ENCODE measurements at places on chromosomes 1 and 21. TPM values are rescaled to one million over a fixed set of nuclear protein-coding genes. Genes with fewer than 3 reads are reported as not detected.

Gene SEC16B
- 0.96 TPM for total RNA-seq

Gene ATAD3C
- not detected for total RNA-seq

Gene CD1D
- 3.8 TPM for total RNA-seq

Gene TMEM240
- not detected for total RNA-seq

Gene C1QA
- not detected for total RNA-seq

Gene NASP
- total RNA-seq = 20.9 TPM

Gene PTPN22
- total RNA-seq = 0.96 TPM

Gene NPHS2
- total RNA-seq = not detected

Gene ELF3
- total RNA-seq = 77.4 TPM

Gene NIBAN1
- 41.2 TPM for total RNA-seq

Gene CFHR2
- not detected for total RNA-seq

Gene CHODL
- total RNA-seq = 0.48 TPM

Gene LAMC2
- total RNA-seq = 656 TPM

Gene PANK4
- total RNA-seq = 29.6 TPM

Gene PDZK1IP1
- 73.0 TPM for total RNA-seq

Gene TNFAIP8L2
- total RNA-seq = not detected

Gene TFF3
- total RNA-seq = 0.24 TPM

Gene C1orf56
- total RNA-seq = 1.5 TPM

Gene IPO9
- total RNA-seq = 11.3 TPM

Gene BATF3
- 0.96 TPM for total RNA-seq

Gene ACKR1
- not detected for total RNA-seq

Gene HMGB4
- total RNA-seq = not detected

Gene KRTAP10-8
- not detected for total RNA-seq

Gene GJA8
- total RNA-seq = not detected

Gene CD5L
- not detected for total RNA-seq

Gene SPRR2G
- not detected for total RNA-seq

Gene PLD5
- 0.21 TPM for total RNA-seq

Gene KCNK2
- not detected for total RNA-seq

Gene KIAA0040
- total RNA-seq = 7.2 TPM

Gene FCGR3B
- total RNA-seq = 0.64 TPM

Gene KRTAP13-2
- not detected for total RNA-seq

Gene FYB2
- total RNA-seq = not detected
